Cerebellar cortex (tissue), 1 donor: ENCODE measurements at places on chromosomes 1 and 21.

DNA sequence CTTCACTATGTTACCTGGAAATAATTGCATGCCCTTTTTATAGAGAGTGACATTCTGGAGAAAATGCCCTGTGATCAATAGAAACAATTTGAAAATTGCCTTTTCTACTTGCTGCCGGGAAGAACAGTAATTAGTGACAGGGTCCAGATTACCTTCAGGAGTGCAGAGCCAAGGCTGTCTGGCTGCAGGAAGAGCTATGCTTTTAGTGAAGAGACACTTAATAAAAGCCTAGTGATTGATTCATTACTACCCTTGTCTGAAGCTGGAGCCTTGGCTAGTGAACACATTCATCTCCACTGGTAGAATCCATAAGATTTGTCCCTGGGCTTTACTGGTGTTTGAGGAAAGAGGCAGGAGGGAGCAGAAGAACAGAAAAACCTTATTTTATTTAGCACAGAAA is 12.9 kb upstream of the DNASE2B start:
- DNase-seq = no peak

DNA sequence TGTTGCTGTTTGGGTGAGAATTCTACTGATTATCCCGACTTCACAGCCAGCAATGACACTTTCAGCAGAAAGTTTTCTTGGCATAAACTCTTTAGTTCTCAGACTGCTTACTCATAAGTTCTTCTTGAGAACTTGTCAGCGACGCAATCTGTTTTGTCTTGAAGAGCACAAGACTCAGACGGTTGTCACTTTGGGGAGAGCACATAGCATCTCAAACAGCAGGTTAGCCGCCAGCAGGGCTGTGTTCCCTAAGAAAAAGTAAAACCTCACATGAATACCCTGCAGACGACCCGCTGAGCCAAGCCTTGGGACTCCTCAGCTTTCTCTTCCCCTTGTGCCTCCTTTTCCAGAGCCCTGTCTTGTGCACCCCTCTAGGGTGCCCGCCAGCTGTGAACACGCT is 11.4 kb downstream of the AGMAT start:
- DNase-seq = no peak

DNA sequence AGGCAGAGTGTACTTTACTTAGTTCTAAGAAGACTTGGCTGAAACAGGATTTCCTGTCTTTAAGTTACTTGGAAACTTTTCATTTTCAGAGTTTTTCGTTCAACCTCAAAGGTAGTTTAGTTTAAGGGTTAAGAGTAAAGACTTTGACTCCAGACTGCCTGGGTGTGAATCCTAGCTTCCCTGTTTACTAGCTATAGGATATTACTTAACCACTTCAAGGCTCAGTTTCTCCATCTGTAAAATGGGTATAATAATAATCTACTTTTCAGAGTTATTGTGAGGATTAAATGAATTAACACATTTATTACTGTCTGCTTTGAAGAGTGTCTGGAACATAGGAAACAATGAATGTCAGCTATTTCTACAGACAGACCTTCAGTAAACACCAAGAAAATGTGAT is 30.0 kb downstream of the ZNHIT6 start:
- no peak for DNase-seq

GRCh38 chr1:109111386-109112055 is 2.4 kb upstream of the ELAPOR1 start:
- DNase-seq = no peak

DNA sequence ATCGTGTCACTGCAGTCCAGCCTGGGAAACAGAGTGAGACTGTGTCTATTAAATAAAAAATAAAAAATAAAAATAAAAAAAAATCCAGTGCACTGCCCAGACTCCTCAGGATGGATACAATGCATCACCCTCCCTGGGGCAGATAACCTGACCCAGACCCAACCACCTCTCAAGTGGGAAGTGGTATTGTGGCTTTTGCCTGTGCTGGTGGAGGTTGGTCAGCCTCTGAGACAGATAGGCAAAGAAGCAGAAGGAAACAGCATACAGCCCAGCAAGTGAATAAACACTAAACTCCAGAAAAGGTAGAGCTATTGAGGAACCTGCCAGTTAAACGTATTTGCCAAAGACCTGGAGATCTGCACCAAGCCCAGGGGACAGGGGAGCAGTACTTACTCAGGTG is 22.0 kb downstream of the HHIPL2 start:
- no peak for DNase-seq

DNA sequence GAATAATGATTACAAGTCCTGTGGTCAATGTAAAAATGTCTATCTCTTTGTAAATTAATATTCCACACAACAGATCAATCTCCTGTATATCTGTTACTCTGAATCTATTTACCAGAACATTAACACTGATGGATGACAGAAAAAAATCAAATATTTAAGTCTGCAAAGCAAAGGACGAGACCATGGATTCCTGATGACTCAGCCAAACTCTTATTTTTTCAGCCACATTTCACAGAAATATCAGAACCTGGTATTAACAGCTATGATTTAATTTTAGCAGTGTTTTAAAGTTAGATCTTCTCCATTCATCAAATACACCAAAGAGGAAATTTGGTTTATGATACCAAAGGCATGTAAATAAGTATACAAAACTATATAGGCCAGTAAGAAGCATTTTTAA is 46.1 kb downstream of the FAF1 start:
- DNase-seq = no peak

DNA sequence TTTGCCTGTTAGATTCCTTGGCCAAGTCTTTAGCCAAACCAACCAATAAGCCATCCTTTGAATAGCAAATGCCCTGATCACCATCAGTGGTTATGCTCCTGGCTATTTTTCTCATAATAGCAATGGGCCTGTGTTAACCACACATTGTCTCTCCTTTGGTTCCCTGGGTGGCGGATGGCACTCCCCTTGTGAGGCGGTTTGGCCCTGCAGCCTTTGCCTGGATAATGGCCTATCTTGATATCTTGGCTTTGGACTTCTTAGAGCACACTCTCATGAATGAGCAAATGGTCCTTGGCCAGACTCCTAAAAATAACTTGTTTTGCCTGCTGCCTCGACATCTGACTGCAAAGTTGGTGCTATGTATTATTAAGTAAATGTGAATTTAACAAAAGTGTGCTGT is 22.4 kb upstream of the ZBTB18 start:
- no peak for DNase-seq

DNA sequence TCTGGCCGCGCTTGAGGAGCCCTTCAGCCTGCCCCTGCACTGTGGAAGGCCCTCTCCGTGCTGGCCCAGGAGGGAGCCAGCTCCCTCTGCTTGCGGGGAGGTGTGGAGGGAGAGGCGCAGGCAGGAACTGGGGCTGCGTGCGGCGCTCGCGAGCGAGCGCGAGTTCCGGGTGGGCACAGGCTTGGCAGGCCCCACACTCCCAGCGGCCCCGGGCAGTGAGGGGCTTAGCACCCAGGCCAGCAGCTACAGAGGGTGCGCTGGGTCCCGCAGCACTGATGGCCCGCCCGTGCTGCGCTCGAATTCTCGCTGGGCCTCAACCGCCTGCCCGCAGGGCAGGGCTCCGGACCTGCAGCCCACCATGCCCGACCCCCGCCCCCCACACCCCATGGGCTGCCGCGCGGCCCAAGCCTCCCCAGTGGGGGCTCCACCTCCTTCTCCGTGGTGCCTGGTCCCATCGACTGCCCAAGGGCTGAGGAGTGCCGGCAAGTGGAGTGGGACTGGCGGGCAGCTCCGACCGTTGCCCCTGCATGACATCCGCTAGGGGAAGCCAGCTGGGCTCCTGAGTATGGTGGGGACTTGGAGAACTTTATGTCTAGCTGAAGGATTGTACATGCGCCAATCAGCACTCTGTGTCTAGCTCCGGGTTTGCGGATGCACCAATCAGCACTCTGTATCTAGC is 46.0 kb downstream of the COL24A1 start:
- no peak for DNase-seq

DNA sequence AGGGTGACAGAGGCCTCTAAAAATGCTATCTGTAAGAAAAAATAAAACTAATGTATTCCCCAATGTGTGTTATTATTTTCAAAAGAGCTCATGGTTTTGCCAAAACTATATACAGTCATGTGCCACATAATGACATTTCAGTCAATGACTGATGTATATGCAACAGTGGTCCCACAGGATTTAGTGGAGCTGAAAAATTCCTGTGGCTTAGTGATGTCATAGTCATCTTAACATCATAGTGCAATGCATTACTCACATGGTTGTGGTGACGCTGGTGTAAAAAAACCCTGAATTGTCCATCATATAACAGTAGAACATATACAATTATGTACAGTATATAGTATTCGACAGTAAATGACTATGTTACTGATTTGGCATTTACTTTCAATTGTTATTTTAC is 172.4 kb downstream of the CACNA1E start:
- no peak for DNase-seq

GRCh38 chr1:208252836-208253576 is 8.8 kb upstream of the PLXNA2 start:
- no peak for DNase-seq

- no peak for DNase-seq
Observed at GRCh38 chr1:33158366-33158765, 23.5 kb downstream of the TRIM62 start.
